Panc1 (cell line): ENCODE measurements at places on chromosomes 16 and 17.

DNA sequence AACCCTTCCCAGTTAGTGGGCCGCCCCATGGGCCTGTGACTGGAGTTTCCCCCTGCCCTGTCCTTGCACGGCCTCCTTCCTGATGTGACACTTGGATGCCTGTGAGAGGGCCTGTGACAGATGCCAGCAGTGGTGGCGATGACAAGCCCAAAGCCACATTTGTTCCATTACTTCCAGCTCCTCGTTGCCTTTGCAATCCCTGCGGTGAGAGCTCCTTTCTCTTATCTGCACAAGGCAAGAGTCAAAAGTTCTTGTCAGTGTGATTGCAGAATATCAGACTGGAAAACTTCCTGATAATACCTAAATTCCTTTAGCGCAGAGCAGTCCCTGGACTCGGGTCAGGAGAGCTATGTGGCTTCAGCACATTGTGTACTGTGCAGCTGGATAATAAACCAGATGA, 54.4 kb upstream of the ARHGAP44 start:
- H3K27me3 ChIP-seq = no peaks in the 10 kb centered on the region
- H3K27ac ChIP-seq = no peak overlapping the region
- H3K4me3 ChIP-seq = no peak overlapping the region
- no peak for DNase-seq
- no peaks in the 10 kb centered on the region for H3K36me3 ChIP-seq

DNA sequence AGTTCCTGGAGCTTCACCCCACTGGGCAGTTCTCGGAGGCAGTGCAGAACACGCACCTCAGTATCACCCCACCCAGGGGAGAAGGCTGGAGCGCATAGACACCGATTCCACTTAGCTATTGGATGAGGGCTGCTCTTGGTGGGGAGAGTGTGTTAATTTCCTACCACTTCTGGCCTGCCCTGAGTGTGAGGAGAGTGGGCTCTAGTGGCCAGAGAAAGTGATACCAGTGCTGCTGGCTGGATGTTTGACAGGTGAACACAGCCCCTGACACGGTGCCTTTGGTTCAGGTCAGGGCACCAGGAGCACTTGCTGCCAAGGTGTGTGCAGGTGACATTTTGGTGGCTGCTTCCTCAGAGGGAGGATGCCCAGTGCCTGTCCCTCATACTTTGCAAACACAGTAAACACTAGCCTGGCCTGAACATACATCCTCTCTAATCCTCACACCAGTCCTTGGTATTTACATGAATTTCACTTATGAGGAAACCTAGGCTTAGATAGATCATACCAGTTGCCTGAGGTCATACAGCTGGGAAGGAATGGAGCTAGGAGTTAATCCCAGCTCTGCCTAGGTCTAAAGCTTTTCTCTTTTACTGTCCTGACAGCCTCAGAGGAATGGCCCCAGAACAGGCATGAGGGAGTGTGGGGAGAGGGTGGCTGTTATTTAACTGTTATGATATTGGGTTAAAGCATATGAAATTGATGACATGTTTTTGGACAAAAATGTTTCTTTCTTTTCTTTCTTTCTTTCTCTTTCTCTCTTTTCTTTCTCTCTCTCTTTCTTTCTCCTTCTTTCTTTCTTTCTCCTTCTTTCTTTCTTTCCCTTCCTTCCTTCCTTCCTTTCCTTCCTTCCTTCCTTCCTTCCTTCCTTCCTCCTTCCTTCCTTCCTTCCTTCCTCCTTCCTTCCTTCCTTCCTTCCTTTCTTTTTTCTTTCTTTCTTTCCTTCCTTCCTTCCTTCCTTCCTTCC, 21.0 kb upstream of the ITGAX start:
- H3K27ac ChIP-seq = no peak overlapping the region
- H3K27me3 ChIP-seq = peaks cover 9% of the 10 kb centered on the region
- no peaks in the 10 kb centered on the region; the same call in 1 of the 2 replicates for H3K4me1 ChIP-seq
- peak; percentile 27 for DNase-seq
- H3K4me3 ChIP-seq = no peak overlapping the region

- H3K27me3 ChIP-seq = no peaks in the 10 kb centered on the region; the same call in 1 of the 2 replicates
- DNase-seq = peak; percentile 54
- H3K4me3 ChIP-seq = no peak overlapping the region
Observed at GRCh38 chr16:12531937-12532336, 271.8 kb downstream of the CPPED1 start.

- no peak overlapping the region for H3K4me3 ChIP-seq
- no peaks in the 10 kb centered on the region for H3K27me3 ChIP-seq
- no peaks in the 10 kb centered on the region for H3K36me3 ChIP-seq
- H3K27ac ChIP-seq = no peak overlapping the region
Observed at GRCh38 chr17:5757314-5757907, 173.1 kb upstream of the NLRP1 start.

GRCh38 chr17:35185849-35186248, 8.3 kb downstream of the SLC35G3 start:
- H3K4me3 ChIP-seq = no peak overlapping the region
- H3K36me3 ChIP-seq = no peaks in the 10 kb centered on the region
- no peak overlapping the region for H3K27ac ChIP-seq
- no peaks in the 10 kb centered on the region for H3K4me1 ChIP-seq

DNA sequence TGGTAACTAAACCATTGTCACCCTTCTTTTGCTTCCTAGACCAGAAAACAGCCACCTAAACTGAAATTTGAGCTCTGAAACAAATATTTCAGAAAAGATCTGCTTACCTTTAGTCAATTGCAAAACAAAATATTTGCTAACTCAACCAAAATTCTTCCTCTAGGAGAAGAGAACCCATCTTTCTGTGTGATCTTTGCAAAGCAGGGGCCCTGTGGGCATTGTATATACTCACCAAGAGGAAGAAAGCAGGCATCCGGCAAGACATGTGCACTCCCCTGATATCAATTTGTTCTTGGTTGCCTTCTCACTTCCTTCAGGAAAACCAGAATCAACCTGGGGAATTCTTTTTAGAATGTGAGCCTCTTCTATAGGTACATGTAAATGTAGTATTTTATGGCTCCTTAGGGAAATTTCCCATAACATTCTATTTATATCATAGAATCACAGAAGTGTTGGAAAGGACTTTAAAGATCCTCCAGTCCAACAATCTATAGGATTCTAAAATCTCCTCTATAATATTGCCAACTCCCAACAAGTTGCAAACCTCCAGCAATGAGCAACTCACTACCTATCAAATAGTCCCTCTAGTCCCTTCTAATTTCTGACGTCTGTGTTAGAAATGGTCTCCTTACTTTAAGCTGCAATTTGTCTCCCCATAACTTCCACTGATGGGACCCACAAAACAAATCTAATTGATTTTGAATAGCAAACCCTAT, 966 bp downstream of the SLFN14 start:
- H3K36me3 ChIP-seq = no peaks in the 10 kb centered on the region
- H3K4me3 ChIP-seq = no peak overlapping the region
- DNase-seq = no peak
- H3K27me3 ChIP-seq = no peaks in the 10 kb centered on the region
- no peaks in the 10 kb centered on the region for H3K4me1 ChIP-seq

DNA sequence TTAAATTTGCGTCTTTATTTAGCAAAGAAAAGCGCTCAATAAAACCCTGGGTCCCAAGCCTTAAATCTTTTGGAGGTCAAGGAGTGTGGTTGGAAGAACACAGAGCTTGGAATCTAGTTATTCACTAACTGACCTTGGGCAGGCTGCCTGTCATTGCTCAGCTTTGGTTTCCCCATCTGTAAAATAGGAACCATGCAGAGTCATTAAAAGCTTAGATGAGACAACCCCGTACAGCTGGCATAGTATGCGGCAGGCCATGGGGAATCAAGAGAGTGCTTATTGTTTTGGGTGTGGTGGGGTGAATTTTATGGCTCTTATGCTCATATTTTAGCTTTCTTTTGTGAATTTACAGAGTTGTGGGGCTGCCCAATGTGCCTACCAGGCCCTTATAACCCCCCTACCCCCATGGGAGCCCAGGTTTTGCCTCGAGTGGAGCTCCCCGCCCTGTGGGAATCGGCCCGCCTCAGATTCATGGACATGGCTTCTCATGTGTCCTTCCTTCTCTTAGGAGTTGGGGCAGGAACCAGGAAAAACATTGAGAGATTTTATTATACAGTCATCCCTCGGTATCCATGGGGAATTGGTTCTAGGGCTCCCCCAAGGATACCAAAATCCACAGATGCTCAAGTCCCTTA, 113.5 kb downstream of the CLEC16A start:
- no peaks in the 10 kb centered on the region; the same call in 1 of the 2 replicates for H3K36me3 ChIP-seq
- H3K4me3 ChIP-seq = no peak overlapping the region
- no peak overlapping the region for H3K27ac ChIP-seq
- H3K4me1 ChIP-seq = no peaks in the 10 kb centered on the region
- DNase-seq = no peak

GRCh38 chr17:42189651-42189965, 4.4 kb upstream of the HCRT start:
- H3K27me3 ChIP-seq = no peaks in the 10 kb centered on the region
- H3K36me3 ChIP-seq = no peaks in the 10 kb centered on the region
- peaks cover 5% of the 10 kb centered on the region for H3K4me1 ChIP-seq
- H3K4me3 ChIP-seq = no peak overlapping the region
- no peak overlapping the region for H3K27ac ChIP-seq

DNA sequence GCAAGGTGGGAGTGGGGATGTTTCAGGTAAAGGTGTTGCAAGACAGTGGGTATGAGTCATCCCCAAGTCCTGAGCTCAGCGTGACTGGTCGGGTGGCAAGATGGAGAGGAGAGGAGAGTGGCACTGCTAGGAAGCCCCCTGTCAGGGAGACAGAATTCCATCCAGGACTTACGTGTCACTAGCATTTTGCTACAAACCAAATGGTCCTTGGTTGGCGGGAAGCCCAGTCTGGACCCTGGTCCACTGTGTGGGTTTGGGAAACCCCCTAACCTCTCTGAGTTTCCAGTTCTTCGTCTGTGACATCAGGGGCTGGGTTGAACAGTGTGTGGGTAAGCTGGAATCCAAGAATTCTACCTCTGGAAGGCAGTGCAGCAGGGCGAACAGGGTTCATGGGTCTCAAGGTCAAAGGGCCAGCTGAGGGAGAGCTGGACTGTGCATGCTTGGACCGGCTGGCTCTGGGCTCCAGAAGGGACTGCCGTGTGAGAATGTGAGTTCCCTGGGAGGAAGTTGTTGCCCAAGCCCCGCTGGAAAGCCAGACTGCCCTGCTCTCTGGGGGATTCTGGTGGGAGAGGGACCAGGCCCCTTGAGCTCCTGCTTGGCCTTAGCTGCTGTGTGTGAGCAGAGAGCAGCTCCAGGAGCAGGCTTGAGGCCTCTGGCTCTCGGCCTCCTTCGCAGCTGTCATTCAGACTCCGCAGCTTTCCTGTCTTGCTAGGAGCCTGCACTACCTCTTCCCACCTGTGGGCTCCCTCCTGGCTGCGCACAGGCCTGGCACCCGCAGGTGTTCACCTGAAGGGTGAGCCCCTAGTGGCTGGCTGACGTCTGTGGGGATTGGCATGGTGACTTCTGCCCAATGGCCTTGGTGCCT, 84.6 kb downstream of the NT5M start:
- no peaks in the 10 kb centered on the region for H3K27me3 ChIP-seq
- H3K27ac ChIP-seq = no peak overlapping the region
- H3K4me3 ChIP-seq = no peak overlapping the region
- H3K4me1 ChIP-seq = no peaks in the 10 kb centered on the region
- no peaks in the 10 kb centered on the region for H3K36me3 ChIP-seq

DNA sequence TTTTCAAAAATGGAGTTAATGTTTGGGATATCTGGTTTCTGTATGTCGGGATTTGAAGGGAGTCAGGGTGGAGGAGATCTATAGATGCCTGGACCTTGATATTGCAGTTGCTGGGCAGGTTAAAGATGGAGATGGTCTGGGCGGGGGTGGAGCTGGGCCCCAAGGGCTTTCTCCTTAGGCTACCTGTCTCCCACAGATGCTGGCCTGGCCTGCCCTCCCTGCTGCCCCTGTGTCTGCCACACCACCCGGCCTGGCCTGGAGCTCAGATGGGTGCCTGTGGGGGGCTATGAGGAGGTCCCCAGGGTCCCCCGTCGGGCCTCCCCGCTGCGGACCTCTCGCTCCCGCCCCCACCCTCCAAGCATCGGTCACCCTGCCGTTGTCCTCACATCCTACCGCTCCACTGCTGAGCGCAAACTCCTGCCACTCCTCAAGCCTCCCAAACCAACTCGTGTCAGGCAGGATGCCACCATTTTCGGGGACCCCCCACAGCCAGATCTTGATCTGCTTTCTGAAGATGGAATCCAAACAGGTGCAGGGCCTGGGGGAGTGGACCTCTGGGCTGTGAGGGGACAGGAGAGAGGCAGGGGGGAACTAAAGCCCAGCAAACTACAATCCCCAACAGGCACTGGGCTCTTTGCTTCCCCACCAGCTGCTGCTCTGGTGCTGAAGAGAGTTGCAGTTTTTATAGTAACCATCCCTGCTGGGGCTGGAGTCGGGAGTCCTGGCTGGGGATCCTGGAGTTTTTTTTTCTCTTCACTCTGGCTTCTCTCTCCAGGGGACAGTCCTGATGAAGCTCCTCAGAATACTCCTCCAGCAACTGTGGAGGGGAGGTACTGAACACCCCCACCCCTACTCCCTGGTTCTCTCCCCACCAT, 2.9 kb downstream of the ARHGEF15 start:
- H3K4me3 ChIP-seq = no peak overlapping the region
- H3K4me1 ChIP-seq = no peaks in the 10 kb centered on the region
- H3K27me3 ChIP-seq = no peaks in the 10 kb centered on the region
- no peak for DNase-seq

- no peak overlapping the region for H3K27ac ChIP-seq
- no peaks in the 10 kb centered on the region for H3K36me3 ChIP-seq
- DNase-seq = no peak
- H3K4me3 ChIP-seq = no peak overlapping the region
- H3K4me1 ChIP-seq = no peaks in the 10 kb centered on the region
- no peaks in the 10 kb centered on the region for H3K27me3 ChIP-seq
Observed at GRCh38 chr16:3044708-3045107, 1.7 kb upstream of the MMP25 start.

- H3K36me3 ChIP-seq = peaks cover 3% of the 10 kb centered on the region; the same call in 1 of the 2 replicates
- H3K4me3 ChIP-seq = no peak overlapping the region
- H3K4me1 ChIP-seq = peaks cover 4% of the 10 kb centered on the region
- no peak for DNase-seq
- no peaks in the 10 kb centered on the region for H3K27me3 ChIP-seq
- no peak overlapping the region for H3K27ac ChIP-seq
Observed at GRCh38 chr16:89048871-89049422, 44.7 kb upstream of the ACSF3 start.

DNA sequence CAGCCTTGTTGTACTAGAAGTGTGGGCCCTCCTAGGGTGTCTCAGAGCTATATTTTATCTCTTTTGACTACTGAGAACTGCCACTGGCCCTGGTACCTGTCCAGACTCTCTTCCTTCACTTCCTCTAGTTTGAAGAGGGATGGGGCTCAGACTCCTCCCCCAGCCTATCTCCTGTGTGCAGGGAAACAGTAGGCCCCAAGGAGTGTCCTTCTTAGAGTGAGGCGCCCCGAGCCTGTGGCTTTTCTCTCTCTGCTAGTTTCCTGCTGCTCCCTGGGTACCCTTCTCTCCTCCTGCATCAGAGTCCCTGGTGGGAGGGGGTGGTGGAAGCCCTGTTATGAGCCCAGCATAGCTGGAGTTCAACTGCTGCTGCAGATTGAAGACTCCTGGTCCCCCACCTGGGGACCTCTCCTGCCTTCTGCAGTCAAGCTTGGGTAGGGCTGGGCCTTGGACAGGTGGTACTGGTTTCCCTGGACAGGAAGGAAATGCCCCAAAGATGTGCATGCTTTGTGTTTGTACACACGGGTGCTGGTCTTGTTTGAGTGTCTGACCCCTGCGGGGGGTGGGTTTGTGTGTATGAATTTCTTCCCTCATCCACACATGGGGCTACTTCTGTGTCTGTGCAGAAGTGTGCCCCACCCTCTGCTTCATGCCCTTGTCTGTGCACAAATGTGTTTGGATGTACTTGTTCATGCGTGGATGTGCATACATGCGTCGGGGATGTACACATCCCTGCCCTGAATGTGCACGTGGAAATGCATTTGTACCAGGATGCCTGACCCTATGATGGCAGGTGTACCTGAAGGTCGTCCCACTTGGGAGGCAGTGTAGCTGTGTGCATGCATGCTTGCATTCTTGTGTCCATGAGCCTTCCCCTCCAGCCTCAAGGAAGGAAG, 6.9 kb downstream of the RARA start:
- DNase-seq = no peak
- H3K36me3 ChIP-seq = no peaks in the 10 kb centered on the region; the same call in 1 of the 2 replicates
- peak overlapping the region; percentile 87 for H3K4me3 ChIP-seq
- peaks cover 77% of the 10 kb centered on the region for H3K4me1 ChIP-seq
